ENCODE measurements at places on chromosomes 5 and 9. TPM values are rescaled to one million over a fixed set of nuclear protein-coding genes. Genes with fewer than 3 reads are reported as not detected.

TLE1 gene
- 42.8 TPM for total RNA-seq

- peak; percentile 69 for DNase-seq
Measured at GRCh38 chr5:173452119-173452905, 124.1 kb upstream of the STC2 start.

GRCh38 chr5:73450137-73450536 lies 1.6 kb upstream of the FOXD1 start:
- DNase-seq: no peak

GRCh38 chr5:134506054-134507039 lies 19.1 kb upstream of the JADE2 start:
- DNase-seq: peak; percentile 84

DNA sequence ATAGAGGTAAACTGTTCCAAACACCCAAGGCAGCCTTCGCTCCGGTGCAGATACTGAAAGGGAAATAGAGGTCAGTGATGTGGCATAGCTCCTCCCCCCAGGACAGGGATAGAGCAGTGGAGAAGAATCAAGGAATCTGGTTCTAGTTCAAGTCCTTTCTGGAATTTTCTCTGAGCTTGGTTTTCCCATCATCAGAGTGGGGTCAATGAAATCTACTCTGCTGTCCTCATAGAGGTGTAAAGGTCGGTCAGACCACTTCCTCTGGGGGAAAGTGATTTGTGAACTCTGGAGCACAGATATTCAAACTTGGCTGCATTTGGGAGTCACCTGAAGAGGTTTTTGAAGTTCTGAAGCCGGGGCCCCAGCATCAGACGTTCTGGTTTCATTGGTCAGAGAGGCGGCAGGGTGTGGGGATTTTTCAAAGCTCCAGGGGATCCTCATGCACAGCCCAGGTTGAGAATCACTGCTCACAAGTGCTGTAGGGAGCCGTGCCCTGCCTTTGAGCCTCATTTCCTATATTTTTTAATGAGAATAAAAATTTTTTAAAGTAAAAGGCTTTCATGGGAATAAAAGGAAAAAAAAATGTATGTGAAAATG lies 105.7 kb upstream of the RAD23B start:
- DNase-seq: no peak

All from right atrium auricular region (tissue), 2 donors.